ENCODE measurements at places on chromosomes 6 and 20. TPM values are rescaled to one million over a fixed set of nuclear protein-coding genes. Genes with fewer than 3 reads are reported as not detected.
A peak's percentile ranks its signal among the peaks of the same experiment; 100 is the strongest.

- no peak for DNase-seq
These were observed 875 bp upstream of the ZBTB9 start for GRCh38 chr6:33453393-33454008.

GRCh38 chr6:121765060-121765459 is 329.6 kb downstream of the GJA1 start:
- no peak for DNase-seq

DNA sequence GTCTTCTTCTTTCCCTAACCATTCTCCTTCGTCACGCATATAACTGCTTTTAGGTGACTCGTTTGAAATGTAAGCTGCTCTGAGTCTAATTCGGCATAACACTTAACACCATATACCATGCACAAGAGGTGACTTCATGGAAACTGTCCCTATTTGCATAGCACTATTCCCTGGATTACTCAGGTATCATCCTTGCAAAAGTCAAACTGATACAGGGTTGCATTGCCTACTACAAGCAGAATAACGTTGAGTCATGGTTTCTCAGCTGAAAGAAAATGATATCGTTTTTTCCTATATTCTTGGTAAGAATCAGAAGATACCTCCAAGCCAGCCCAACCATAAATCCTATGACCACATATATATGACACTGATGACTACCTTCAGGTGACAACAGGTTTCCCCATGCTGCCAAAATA is 227.5 kb downstream of the ATXN1 start:
- DNase-seq: peak; percentile 24

DNA sequence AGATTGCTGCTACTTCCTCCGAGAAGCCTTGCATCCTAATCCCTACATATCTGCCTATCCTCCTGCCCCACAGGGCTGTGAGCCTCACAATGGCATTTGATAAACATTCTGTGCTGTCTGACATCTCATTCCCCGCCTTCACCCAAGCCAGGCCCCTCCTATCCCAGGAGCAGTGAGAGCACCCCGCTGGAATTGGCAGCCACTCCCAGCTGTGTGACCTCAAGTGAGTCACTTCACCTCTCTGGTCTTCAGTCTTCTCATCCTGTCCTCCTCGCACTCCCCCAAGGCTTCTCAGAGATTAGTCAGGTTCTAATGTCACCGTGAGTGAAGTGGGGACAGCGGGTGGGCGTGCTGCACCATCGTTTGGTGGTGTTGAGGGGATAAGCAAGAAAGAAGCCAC is 81.7 kb downstream of the CDH22 start:
- DNase-seq: peak; percentile 80

KIF6 gene
- 0.11 TPM for total RNA-seq

RAB44 gene
- under 0.01 TPM for total RNA-seq

CHMP4B gene
- 38.5 TPM for total RNA-seq

CRISP2 gene
- total RNA-seq: 0.23 TPM

NNAT gene
- not detected for total RNA-seq
